ENCODE measurements at places on chromosomes 12 and 14.

DNA sequence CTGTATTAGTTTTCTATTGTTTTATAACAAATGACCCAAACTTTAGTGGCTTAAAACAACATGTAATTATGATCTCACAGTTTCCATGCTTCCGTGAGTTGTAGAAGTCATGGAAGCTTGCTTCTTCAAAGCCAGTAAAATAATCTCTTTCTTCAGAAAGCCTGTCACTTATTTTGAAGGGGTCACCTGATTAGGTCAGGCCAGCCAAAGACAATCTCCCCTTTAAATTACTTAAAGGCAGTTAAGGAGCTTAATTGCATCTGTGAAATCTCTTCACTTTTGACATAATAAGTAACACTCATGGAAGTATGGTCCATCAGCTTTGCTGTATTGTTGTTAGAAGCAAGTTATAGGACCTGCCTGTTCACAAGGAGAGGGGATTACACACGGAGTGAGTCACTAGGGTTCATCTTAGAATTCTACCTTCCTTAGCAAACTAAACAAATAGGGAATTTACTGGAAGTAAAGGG lies 89.8 kb downstream of the FAR2 start:
- DNase-seq, result no peak

DNA sequence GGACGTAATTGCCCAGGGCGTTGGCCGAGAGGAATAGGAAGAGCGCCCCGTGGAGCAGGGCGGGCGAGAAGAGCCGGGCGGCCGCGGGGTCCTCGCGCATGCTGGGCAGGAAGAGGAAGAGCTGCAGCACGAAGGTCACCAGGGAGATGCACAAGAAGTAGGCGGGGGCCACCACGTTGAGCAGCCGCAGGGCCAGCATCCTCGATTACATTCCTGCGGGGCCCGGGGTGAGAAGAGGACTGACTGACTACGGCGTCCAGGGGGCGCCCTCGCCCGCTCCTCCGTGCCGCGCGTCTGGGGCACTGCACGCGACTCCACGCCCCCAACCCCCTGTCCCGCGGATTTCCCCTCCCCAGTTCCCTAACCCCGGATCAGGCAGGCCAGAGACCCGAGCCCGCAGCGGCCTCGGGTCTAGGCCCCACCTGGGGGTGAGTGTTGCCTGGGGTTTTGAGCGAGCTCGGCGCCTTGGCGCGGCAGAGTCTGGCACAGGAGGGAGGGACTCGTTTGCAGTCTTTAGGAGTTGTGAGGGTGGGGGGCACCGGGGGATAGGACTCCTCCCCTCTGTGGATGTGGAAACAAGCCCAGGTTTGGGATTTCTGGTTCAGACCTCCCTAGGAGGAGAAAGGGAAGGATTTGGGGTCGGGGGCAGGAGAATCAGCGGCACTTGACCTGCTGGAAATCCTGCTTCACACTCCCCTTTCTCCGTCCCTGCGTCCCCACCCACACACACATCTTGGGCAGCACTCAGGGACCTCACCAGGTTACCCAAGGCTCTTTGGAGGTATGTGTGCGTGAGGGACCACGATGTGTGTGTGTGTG lies 1.8 kb downstream of the ZDHHC22 start:
- DNase-seq, result no peak

DNA sequence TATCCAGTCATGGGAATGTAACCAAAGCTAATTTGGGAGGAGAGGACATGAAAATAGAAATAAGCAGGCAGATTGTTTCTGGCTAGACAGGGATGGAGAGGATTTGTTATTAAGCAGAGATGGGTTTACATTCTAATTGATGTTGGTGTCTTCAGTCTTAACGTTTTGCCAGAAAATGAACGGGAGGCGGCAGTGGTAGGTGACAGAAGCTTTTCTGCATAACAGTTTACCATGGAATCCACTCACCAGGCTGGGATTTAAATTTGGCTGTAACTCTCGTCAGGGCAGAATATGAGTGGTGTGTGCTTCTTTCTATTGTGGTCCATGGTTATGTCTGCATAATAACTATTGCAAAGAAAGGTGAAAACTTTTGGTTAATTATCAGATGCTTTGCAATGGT lies 50.2 kb upstream of the OTX2 start:
- no peak for DNase-seq

GRCh38 chr14:69261761-69262331 lies 1.9 kb downstream of the GALNT16 start:
- DNase-seq, result no peak

DNA sequence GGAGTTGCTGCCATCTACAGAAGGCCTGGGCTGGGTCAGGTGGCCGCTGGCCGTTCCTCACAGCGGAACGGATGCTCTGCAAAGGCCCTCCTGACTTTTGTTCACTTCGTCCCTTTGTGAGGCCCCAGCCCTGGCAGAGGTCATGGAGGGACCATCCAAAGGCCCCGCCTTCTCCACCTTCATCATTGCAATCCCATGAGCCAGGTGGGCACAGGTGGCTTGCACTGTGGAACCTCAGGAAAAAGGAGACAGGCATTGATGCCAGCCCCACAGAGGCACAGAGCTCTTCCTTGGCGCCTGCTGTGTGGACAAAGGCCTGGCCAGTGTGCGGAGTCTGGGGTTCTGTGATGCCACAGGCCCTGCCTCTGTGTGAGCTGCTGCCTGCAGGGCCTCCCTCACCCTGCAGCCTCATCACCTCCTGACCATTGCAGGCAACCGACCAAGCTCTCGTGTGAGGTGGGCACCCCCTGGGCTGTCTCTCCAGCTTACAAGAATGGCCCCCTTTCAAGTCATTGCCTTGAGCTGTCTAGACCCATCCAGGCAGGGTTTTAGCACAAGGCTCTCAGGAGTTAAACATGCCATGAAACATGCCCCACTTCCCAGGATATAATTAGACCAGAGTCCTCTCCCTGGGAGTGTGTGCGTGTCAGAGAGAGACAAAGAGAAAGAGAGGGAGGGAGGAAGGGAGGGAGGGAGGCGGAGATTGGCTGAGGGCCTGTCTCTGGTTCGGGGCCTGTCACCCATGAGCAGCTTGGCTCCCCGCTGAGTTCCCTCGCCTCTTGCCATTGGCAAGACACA lies 19.3 kb downstream of the NFKBIA start:
- DNase-seq, result no peak

- no peak for DNase-seq
Observed at GRCh38 chr12:113875691-113876090, 90.4 kb downstream of the RBM19 start.

DNA sequence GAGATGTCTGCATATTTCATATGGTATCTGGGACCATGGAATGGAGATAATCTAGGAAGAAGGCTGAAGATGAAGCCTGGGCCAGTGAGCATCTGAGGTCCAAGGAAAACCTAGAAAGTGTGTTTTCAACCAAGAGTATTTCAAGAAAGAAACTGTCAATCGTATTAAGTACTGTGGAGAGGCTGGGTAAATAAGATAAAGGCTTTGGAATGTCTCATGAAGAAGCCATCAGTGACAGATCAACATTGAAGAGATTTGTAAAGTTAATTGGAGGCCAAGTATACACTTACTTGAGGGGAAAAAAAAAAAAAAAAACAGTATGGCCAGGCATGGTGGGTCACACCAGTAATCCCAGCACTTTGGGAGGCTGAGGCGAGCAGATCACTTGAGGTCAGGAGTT lies 48.9 kb downstream of the SINHCAF start:
- DNase-seq, result no peak

DNA sequence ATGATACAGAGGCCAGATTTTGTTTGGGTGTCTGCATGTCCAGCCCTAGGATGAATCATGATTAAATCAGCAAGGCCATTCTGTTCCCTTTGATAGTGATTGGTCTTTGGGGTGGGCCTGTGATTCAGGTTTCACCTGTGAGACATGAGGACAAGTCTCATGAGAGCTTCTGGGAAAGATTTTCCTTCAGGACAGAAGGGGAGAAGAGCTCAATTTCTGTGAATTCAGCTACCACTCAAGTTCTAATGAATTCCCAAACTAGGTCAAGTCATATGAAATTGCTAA lies 73.4 kb downstream of the ZNF664 start:
- DNase-seq, result no peak
